Muscle of arm (tissue), 14 donors: ENCODE measurements at places on chromosomes 4 and X.

- no peak for DNase-seq
These were observed 184.5 kb downstream of the SPRY1 start for GRCh38 chr4:123580981-123581664.

DNA sequence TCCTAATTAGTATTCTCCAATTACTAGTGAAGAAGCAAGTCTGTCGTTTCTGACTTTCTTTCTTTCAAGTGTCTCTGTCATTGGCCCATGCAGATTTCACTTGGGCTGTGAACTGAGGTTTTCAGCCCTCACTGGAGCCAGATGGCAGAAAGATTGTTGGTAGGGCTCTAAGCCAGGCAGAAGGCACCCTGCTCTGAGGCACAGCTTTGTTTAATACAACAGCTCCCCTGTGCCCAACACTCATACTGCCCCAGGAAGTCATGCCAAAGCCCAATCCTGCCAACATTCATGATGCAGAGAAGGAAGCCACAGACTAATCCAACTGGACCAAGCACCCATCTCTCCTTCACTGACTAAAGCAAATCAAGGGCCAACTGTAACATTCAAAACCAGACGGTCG, 117.1 kb upstream of the FRG1 start:
- DNase-seq = no peak

DNA sequence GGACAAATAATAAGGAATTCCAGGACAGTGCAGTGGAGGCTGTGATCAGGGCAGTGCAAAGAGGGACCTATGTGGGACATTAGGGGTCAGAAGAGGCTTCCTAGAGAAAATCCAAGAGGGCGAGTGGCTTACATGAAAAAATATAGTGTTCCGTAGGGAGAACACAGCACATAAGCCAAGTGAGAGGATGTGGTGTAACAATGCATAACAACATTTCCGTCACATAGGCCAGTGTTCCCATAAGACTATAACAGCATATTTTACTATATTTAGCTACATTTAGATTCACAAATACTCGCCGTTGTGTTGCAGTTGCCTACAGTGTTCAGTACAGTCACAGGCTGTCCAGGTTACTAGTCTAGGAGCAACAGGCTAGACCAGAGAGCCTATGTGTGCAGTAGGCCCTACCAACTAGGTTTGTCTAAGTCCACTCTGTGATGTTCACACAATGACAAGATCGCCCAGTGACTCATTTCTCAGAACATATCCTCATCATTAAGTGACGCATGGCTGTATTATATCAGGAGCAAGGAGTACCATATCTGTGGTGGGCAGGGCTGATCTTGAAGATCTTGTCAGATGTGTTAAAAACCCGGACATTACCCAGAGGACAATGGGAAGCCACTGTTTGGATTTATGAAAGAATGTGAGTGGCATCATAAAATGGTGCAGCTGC, 74.0 kb upstream of the TBL1X start:
- DNase-seq = no peak

DNA sequence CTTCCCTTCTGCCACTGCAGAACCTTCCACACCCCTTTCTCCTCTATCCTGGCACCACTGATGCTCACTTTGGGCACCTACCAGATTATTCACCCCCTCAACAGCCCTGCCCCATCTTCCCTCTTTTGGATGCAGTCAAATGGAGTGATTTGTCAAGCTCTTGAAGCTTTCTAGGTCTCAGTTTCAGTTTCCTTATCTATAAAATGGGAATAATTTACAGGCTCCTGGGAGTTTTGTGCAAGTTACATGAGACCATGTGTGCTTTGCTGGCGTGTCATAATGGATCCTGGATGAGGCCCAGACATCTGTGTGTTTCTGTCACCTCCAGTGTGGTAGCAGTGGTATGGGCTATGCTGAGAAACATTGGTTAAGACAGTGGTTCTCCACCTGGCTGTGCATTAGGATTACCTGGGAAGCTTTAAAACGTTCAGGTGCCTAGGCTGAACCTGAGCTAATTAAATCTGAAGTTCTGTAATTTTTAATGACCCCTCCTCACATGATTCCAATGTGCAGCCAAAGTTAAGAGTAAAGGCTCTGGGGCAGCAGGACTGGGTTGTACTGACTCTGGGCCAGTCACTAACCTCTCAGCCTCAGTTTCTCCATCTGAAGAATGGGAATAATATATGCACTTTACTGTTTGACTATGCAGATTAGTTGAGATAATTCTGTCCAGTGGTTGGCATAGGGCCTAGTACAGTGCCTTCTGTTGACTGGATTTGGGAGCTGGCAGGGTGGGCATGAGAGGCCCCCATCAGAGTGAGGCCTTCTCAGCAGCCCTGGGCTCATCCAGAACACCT, 6.8 kb upstream of the MGST2 start:
- no peak for DNase-seq

DNA sequence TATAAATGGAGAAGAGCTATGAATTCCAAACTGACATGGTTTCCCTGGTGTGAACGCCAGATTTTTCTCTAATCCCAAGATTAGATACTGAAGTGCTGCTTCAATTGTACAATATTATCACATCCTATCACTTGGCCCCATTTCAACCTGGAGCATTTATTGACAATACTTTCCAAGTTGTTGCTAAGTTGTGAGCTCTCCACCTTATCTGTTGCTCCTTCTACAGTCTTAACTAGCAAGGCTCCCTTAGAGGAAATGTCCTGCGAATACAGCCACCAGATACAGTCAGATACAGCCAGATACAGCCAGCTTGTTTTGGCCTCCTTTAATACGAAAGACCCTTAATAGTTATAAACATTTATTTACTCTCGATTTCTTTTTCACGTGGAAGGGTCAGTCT, 466.3 kb upstream of the FAM241A start:
- no peak for DNase-seq

- no peak for DNase-seq
These were observed 4.5 kb downstream of the SNX25 start for GRCh38 chr4:185213877-185214276.
